ENCODE measurements at places on chromosomes 2 and 18.

GRCh38 chr2:172181840-172182239 is 79.1 kb upstream of the DLX2 start:
- no peak for DNase-seq

DNA sequence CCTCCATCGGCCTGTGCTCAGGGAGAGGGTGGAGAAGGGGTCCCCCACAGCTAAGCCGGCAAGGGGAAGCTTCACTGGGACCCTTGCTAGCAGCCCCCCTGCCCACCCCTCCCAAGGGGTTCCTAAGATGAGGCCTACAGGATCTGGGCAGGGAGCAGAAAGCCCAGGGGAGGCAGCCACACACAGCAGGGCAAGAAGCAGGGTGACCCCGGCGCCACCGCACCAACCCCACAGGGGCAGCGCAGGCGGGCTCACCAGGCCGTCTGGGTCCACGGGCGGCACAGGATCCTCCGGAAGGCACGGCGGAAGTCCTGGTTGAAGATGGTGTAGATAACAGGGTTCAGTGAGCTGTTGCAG is 1.8 kb downstream of the ADRA2B start:
- DNase-seq, result no peak

- no peak for DNase-seq
Measured at GRCh38 chr2:86358957-86359356, 21.5 kb upstream of the REEP1 start.

- DNase-seq, result no peak
Measured at GRCh38 chr2:71736986-71737385, 283.6 kb downstream of the DYSF start.

DNA sequence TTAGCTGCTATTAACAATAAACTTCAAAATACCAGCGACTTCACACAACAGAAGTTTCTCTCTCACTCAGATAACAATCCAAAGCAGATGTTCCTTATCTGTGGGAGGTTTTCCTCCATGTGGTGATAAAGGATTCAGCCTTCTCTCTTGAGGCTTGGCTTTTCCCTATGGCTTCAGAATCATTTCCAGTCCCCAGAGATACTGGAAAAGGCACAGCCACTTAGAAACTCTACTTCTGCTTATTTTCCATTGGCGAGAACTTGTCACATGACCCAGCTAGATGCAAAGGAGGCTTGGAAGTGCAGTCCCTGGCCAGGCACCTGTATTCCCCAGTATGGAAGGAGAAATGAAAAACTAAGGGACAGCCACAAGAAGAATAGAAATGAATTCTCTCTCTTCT is 344.8 kb downstream of the MTX2 start:
- no peak for DNase-seq

GRCh38 chr2:225120186-225120585 is 77.9 kb upstream of the DOCK10 start:
- DNase-seq, result no peak

DNA sequence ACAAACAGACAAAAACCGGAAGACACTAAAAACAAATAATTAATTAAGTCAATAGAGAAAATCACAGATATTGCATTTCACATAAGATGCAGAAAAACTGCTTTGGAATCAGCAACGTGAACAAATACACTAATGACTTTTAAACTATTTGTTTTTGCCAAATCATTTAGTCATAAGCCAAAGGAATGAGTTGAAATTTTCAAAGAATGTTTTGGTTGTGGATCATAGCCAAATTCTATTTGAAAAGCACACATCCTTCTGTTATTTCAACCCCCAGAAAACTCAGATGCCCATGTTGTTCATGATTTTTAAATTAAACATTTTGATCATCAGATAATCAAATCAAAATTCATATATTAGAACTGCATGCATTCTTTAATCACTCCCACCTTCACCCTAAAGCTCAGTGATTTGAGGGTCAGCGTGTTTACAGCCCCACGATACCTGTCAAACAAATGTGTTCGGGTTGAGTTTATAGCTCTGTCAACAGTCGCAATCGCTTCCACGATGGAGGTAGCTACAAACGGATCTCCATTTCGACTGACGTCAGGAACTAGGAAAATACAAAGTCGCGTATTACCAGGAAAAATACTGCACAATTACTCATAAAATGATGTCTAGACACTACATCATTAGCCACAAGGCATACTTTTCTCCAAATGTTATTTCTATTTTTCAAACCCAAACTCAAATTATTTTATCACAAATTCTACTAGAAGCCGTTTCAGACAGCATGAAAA is 90.2 kb downstream of the PXDN start:
- DNase-seq, result no peak

DNA sequence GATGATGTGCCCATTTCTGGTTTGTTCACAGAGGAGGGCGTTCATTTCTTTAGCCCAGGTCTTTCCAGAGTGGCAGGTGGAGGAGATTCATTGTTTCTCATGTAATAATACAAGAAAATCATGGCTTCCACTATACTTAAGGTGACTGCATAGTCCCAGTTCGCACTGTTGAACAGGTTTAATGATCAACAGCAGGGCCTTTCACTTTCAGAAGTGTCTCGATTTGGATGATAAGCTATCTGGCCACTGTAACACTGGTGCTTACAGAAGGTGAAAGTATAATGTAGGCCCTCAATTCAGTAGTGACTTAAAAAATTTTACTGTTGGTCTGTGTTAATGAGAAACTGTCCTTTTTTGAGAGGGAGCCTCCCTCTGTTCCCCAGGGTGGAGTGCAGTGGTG is 1.4 kb downstream of the RMC1 start:
- DNase-seq, result no peak

DNA sequence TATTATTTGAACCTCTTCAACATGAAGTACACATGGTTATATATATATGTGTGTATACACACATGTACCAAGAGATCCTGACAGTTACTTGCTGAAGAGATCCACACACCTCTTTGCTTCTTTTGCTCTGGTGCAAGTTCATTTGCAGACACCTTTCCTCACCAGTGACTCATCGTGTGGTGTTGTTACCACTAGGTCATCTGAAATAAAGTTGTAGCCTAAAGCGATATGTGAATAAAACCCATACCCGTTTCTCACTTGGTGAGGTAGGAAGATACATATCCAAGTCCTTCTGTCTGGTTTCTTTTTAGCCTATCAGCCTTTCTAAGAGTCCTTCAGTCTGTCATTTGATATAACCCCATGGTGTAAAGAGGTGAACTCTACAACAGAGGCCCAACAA is 379.4 kb upstream of the RAB12 start:
- no peak for DNase-seq

DNA sequence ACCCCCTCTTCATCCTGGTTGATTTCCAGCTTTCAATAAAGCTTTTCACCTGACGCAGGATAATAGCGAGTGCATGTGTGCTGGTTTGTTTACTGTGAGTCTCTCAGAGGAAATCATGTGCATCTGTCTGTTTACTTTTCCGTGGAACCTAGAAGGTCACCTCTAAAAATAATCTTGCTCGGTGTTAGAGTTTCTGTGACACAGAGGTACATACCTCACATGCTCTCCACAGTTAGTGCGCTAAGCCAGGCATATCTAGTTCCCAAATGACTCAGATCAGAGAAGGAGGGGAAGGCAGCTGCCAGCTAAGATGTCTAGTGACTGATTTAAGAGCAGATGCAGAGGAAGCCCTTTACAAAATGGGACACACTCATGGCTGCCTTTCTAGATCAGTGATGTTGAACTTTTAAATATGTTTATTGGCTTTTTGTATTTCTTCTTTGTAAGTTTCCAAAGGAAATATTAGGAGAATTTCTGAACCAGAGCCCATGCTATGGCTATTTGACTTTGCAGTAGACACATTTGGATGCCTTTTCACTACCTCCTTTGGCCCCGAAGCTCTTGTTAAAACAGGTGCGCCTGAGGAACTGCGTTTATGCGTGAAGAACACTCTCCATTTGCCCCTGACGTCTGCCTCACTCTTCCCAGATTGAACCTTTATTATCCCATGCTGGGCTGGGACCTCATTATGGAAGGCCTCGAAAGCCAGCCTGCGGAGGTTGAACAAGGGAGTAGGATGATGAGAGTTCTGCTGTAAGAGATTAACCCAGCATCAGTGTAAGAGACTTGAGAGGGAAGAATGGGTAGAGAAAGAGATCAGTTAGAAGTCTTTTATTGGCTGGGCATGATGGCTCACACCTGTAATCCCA is 145.6 kb downstream of the FAM161A start:
- peak; percentile 17 for DNase-seq

GRCh38 chr18:23281626-23282436 is 146.5 kb downstream of the CABLES1 start:
- DNase-seq, result no peak

- DNase-seq, result no peak
Measured at GRCh38 chr2:121363632-121364420, 78.8 kb upstream of the TFCP2L1 start.

DNA sequence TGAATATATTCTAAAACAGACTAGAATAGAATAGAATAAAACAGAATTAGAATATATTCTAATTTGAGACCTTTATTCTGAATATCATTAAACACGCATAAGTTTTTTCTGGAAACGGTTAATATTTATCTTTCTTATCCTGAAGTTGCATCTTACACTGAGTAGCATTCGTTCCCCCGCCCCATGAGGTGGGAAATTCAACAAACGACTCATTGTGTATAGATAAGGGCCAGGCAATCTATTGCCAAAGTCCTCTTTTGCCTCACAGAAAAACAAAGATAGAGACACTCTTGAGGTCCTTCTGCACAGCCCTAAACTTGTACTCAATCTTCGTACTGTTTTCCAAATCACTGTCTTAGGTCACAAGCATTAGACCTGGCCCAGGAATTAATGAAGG is 98.1 kb downstream of the COL6A3 start:
- DNase-seq, result no peak

DNA sequence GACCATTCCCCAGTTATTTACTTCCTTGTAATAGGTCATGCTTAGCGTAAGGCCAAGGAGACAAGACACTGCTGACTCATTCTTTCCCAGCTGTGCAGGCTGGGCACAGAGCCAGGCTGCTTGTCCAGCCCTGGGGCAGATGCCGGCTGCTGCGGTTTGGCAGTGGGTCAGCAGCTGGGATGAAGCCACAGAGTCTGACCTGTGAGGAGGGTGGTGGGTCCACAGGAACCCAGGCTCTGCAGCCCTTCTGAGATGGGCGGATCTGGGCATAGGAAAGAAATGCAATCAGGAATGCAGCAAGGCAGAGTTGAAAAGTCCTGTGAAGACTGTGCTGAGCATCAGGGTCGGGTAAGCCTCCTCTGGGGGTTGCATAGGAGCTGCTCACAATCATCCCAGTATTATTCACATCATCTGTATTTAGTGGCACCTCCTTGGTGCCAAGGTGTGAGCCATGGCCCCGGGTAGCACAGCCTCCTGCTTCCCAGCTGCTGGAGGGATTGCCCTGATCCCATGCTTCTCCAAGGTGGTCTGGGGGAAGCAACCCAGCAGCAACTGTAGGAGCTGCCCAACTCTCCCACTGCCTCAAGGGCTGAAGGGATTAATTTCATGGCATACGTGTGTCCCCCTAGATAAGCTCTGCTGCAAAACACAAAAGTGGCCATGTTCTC is 139.0 kb downstream of the DDX1 start:
- DNase-seq, result no peak

GRCh38 chr18:65955747-65956146 is 204.9 kb downstream of the CDH7 start:
- DNase-seq, result no peak

DNA sequence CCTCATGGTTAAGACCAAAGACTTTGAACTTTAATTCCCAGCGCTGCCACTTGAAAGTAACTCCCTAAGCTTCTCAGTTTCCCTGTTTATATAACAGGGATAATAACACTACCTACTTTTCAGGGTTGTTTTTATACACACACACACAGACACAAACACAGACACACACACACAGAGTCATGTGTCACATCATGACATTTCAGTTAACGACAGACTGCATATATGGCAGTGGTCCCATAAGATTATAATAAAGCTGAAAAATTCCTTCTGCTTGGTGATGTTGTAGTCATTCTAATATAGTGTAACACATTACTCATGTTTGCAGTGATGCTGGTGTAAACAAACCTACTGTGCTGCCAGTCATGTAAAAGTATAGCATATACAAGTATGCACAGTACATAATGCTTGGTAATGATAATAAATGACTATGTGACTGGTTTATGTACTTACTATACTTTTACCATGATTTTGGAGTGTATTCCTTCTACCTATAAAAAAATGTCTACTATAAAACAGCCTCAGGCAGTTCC is 89.2 kb upstream of the ITGA4 start:
- no peak for DNase-seq

- DNase-seq, result no peak
Measured at GRCh38 chr2:39638581-39638980, 27.1 kb upstream of the TMEM178A start.

- DNase-seq, result no peak
Measured at GRCh38 chr2:179234658-179235240, 29.9 kb downstream of the SESTD1 start.

- no peak for DNase-seq
Measured at GRCh38 chr2:240952496-240953246, 45.7 kb upstream of the SNED1 start.

DNA sequence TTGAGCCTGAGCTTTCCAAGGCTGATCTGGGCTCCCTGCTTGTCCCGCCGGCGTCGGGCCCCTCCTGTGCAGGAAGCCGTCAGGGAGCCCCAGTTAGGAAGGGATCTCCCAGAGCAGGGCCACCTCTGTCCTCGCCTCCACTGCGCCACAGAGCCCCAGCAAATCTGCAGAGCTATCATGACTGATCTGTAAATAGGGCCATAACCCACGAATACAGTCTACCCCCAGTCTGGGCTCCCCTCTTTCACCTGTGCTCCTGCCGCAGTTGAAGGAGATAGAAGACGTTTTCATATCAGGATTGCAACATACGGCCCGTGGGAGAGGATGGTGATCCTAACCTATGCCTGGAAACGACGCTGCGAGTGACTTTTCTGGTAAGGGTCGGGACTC is 138.7 kb downstream of the PTGR3 start:
- no peak for DNase-seq

DNA sequence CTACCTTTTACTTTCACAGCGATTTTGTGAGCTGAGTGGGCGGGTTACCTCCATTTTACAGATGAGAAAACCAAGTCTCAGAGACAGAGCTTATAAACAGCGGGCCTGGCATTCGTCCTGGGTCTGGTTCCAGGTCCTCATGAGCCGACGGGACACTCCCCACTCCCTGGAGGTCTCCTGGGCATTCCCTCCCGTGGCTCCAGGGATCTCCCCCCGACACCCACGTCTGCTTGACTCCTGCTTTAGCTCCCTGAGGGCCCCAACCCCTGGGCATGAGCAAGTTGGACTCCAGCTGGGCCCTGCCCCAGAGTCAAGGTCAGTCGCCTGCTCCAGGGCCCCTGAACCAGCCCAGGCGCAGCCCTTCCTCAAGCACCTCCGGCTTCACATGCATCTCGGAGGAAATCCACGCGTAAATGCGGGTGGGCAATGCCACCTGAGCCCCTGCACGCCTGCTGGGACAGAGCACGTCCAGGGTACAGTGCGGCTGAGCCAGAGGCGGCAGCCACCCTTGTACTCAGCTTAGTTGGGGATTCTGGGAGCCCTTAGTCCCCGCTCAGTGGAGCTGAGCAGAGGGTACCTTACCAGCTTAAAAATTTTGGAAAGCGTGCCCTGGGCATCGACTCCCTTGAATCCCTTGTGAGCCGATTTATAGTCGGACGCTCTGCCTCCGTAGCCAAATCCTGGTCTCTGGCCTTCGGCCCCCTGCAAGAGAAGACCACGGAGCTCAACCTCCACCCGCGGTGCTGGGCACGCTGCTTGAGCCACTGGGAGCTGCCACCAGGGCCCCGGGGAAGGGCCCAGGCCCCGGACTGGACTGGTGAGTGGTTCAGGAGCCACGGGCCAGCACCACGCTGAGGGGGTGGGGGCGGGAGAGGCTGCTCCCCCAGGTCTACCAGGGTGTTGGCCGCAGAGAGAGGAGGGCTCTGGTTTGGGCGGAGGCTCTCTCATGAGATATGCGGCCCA is 148.1 kb downstream of the MBP start:
- DNase-seq, result no peak

Data from stimulated activated CD4-positive, alpha-beta T cell treated with anti-CD3 and anti-CD28 coated beads, TNF-alpha, amount 100 ng/mL, for 48 hours (primary cell).